ENCODE measurements at places on chromosomes 13 and 19.

DNA sequence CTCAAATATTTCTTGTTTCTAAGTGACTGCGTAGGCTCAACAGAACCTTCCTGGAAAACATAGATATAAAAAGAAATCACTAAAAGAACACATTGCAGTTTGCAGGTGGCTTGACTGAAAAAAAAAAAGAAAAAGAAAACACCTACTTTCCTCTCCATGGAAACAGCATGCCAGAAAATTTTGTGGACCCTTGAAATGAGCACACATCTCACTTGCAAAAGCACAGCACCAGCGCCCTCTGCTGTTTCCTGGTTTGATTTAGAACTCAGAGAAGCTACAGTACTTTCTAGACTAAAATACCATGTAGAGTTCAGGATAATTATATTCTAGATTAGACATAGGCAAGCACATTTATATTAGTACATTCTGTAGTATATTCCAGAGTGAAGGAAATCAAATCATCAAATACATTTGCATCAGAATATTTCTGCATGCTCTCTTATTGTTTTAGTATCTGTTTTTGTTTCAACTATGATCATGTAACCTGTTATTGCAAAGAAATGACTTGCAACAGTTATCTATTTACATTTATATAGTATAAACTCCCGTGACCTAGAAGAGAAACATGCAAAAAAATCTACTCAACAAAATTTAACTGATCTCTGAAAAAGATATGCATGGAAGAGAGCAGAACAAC is 22.3 kb upstream of the XPO4 start:
- DNase-seq: peak; percentile 50

GRCh38 chr19:5561559-5561958 is 6.2 kb downstream of the TINCR start:
- DNase-seq: no peak

DNA sequence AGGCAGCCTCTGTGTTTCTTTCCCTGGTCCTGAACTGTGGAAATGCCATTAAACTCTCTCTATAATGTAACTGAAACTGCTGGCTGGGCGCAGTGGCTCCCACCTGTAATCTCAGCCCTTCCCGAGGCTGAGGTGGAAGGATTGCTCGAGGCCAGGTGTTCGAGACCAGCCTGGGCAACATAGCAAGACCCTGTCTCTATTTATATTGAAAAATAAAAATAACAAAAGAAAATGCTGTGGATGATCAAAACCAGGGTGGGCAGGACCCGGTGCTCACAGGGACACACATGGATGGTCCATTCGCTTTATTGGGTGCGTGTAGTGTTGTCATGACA is 3.5 kb downstream of the MPV17L2 start:
- DNase-seq: no peak

DNA sequence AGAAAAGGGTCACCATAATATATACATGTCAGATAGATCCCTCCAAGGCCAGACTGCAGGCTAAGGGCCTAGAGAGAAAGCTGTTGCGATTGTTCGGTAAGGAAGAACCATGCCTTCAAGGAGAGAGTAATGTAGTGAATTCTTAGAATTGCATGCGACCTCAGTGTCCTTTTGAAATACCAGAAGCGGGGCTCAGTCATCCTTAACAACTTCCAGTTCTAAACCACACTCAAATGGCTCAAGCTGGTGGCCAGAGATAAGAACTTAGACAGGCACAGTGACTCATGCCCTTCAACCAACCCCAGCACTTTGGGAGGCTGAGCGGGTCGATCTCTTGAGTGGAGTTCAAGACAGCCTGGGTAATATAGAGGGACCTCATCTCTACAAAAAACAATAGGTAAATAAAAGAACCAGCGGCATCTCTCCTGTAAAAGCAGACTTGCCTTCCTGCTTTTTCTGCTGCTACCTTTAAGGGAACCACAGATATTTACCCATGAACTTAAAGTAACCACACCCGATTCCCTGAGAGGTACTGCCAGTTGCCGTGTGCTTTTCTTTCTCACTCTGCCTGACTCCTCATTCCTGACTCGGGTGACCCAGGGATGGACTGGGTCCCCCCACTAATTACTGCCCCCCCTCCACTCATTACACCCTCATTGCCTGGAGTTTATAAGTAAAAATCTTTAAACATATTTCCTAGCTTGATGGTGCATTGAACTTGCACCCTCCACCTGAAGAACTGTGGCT is 15.4 kb upstream of the SIGLEC6 start:
- no peak for DNase-seq

DNA sequence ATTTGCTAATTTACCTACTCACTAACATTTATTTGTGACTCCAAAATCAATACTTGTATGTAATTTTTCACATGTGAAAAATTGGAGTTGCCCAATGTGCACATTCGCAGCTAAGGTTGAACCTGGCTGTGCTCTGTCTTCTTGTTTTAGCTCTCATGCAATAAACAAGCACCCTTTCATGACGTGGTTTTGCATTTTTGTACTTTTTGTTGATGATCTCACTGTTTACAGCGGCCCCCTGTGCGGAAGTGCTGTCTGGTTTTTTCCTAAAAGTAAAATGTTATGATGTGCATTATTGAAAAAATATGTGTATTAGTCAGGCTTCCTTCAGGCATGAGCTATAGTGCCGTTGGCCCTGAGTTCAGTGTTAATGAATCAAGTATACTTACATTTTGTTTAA is 18.1 kb downstream of the DGKH start:
- DNase-seq: no peak

DNA sequence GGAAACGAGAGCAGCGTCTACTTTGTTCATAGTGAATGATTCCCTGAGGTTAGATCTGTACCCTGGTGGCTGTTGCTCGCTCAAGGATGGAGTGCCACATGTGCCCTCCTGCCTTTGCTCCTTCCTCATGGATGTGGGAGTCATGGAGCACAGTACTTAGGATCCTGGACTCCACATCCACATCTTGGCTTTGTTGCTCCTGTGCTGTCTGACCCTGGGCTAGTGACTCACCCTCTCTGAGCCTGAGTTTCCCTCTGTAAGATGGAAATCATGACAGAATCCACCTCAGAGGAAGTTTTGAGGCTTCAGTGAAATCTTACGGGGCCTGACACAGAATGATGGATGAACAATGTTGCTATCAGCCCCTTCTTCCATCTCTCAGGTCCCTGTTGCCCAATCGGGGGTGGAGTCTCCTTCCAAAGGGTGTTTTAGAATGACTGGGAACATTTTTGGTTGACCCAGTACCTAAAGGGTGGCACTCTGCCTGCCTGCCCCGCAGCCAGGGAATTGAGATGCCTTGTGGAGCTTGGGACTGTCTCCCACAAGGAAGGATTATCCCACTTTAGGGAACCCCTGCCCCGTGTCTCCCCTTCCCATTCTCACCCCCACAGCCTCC is 9.8 kb upstream of the TIMM50 start:
- no peak for DNase-seq

GRCh38 chr19:17950310-17951156 is 16.4 kb upstream of the KCNN1 start:
- DNase-seq: peak; percentile 53
